Right lobe of liver (tissue), 6 donors: ENCODE measurements at places on chromosomes 11 and 22. TPM values are rescaled to one million over a fixed set of nuclear protein-coding genes. Genes with fewer than 3 reads are reported as not detected.
A peak's percentile ranks its signal among the peaks of the same experiment; 100 is the strongest.

DNA sequence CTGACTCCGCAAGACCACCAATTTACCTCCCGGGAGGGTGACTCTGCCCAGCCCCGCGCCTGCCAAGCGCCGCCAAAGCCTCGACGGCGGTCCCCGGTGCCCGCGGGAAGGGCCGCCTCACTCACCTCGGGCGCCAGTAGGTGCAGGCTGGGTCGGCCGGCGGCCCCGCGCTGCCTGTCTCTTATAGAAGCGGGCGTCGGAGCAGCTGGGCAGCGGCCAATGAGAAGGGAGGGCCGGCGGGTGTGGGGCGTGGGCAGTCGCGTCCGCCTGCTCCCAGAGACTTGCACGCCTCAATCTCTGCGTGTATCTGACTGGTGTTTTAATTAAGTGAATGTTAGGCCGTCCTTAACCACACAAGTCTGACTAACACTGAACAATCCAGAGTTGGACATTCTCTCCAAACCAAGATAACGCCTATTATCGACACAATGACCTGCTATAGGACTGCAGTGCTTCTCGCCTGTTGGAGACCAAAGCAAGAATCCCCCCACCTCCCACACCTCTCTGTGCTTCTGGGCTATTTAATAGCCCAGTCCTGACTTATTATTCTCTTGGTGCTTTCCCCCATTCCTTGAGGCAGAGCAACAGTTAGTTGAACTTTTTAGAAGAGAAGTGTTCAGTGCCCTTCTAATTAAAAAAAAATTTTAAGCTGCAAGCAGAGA lies at the start of gene TPH1:
TPH1 (minus strand) TSS at position 154 of the 662 bp plus-strand sequence. CDS start 5,507 bp downstream, outside the sequence.
- H3K4me1 ChIP-seq: no peaks in the 10 kb centered on the region
- H3K36me3 ChIP-seq: no peaks in the 10 kb centered on the region
- H3K4me3 ChIP-seq: no peak within 1 kb of the TSS
- H3K27me3 ChIP-seq: no peaks in the 10 kb centered on the region
- DNase-seq: peak; percentile 26

DNA sequence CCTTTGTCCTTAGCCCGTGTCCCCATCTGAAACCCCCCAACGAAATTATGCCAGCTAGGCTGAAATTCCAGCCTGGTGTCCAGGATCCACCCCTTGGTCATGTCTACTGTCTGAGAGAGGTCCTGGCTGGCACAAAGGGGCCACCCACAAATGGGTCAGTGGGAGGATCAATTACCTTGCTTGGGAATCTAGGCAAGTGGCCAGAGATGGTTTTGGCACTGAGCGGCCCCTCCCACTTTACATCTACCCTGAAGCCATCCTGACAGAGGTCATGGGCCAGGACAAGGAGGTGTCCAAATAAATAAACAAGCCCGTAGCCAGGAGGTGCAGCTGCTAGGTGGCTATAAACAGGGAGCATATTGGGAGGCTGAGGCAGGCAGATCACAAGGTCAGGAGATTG lies 311.5 kb downstream of the MN1 start:
- no peak overlapping the region for H3K4me3 ChIP-seq
- H3K36me3 ChIP-seq: no peaks in the 10 kb centered on the region
- DNase-seq: peak; percentile 93
- peak overlapping the region; percentile 93 for H3K27ac ChIP-seq

DNA sequence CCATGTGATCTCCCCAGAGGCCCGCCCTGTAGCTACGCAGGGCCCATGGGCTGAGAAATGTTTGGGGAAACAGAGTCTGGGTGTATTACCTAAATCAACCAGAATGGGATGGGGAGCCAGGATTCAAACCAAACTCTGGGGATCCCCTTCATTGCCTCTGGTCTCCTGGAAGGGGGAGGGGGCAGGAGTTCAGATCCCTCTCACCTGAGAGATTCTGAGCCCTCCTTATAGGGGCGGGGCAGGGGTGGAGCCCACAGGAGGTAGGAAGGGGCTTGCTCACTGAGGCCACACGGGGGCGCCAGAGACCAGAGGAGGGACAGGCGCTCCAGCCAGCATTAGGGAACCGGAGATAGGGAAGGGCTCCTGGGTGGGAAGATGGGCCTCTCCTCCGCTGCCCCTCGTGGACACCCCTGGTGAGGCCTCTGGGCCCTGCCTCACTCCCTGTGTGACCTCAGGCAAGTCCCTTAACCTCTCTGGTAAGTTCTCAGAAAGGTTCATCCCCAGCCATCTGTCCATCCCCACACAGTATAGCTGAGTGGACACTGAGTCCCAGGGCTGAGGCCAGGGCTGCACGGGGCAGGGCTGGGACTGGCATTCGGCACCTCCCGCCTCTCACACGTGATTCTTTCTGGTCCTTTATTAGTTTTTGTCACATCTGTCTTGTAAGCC lies 2.7 kb upstream of the CDC42BPG start:
- H3K27me3 ChIP-seq: no peaks in the 10 kb centered on the region
- peaks cover 20% of the 10 kb centered on the region for H3K4me1 ChIP-seq
- H3K4me3 ChIP-seq: no peak overlapping the region
- H3K36me3 ChIP-seq: no peaks in the 10 kb centered on the region
- no peak overlapping the region for H3K27ac ChIP-seq

- no peaks in the 10 kb centered on the region for H3K36me3 ChIP-seq
- no peak for DNase-seq
- H3K4me3 ChIP-seq: no peak overlapping the region
- H3K27ac ChIP-seq: no peak overlapping the region
These were observed 45.8 kb upstream of the MMP7 start for GRCh38 chr11:102576350-102576749.

DNA sequence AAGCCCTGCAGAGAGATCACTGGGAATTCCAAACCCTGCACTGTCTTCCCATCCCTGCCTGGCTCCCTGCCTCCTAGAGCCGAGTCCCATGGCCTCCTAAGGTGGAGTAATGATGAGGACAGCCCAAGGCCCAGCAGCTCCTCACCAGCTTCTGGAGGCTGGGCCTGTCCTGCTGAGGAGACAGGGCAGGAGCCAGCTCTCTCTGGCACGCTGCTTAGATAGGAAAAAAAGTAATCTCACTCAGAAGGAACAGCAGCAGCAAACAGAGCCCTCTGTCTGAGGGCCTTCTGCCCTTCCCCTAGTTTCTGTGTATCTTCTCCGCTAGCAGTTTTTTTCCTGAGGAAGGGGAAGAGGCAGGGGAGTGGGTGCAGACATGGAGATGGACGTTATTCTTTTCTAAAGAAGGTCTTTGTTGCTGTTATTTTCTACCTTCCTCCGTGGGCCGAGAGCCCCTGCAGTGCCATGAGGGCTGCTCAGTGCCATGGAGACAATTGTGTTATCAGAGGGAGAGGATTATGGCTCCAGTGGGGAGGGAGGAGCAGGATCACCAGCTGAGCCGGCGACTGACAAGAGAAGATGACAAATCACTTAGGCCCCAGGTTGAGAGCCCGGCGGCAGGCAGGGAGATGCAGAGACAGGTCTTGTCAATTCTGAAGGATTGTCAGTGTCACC lies 315.3 kb downstream of the BUD13 start:
- DNase-seq: no peak
- H3K27me3 ChIP-seq: no peaks in the 10 kb centered on the region
- no peaks in the 10 kb centered on the region for H3K36me3 ChIP-seq
- no peak overlapping the region for H3K4me3 ChIP-seq
- no peak overlapping the region for H3K27ac ChIP-seq

DNA sequence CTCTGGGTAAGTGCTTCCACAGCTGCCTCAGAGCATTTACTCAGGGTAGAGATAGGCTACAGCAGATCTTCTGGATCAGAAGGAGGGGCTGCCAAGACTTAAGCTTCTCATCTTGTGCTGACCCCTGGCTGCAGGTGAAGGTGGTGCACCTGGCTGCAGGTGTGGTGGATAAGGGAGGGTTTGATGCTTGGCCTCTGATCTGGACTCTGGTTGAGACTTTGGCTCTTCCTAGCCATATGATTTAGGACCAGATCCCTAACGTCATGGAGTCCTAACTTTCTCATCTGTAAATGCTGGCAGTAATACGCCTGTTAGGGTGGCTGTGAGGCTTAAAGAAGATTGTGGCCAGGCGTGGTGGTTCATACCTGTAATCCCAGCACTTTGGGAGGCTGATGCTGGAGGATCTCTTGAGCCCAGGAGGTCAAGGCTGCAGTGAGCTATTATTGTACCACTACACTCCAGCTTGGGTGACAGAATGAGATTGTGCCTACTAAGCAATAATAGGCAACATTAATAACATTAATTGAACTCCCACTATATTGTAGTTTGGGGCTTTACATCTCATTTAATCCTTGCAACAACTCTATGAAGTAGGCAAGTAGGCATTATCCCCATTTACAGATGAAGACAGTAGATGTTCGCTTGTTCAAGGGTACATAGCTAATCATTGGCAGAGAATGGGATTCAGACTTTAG lies 10.7 kb downstream of the DTX4 start:
- no peak overlapping the region for H3K4me3 ChIP-seq
- no peaks in the 10 kb centered on the region for H3K27me3 ChIP-seq
- no peak for DNase-seq
- H3K27ac ChIP-seq: no peak overlapping the region

DNA sequence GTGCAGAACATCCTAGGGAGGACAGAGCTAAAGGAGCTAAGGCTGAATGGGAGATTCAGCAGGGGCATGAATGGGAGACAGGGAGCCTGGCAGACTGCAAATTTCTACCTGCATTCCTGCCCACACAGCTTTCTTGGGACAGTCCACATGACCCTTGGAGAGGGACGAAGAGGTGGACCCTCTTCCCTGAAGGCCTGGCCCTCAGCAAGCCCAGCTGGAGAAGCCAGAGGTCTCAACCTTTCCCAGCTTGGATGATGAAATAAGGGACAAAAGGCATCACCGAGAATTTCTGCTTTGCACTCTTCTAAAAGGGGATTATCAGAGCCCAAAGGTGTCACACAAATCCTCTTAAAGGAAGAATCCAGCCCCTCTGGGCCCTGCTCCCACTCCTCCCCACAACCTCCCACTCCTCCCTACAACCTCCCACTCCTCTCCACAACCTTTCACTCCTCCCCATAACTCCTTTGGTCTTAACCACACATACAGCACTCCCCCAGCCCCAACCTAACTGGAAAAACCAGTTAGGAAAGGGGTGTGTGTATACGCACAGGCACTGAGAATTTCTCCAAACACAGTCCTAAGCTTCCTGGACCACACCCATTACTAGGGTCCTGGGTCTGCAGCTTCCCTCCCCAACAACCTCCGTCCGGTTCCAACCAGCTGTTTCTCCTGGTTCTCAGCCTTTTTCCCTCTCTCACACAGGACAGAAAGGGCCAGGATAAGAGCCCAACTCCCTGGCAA lies 38.4 kb downstream of the RPL27A start:
- no peaks in the 10 kb centered on the region for H3K27me3 ChIP-seq
- H3K4me3 ChIP-seq: no peak overlapping the region
- no peak overlapping the region for H3K27ac ChIP-seq
- H3K36me3 ChIP-seq: no peaks in the 10 kb centered on the region
- no peaks in the 10 kb centered on the region for H3K4me1 ChIP-seq

GRCh38 chr11:971092-971690 lies 45.5 kb downstream of the AP2A2 start:
- H3K4me1 ChIP-seq: no peaks in the 10 kb centered on the region
- H3K36me3 ChIP-seq: peaks cover 15% of the 10 kb centered on the region
- H3K4me3 ChIP-seq: no peak overlapping the region
- H3K27ac ChIP-seq: no peak overlapping the region

GRCh38 chr11:68992743-68993255 lies 12.0 kb upstream of the MRGPRD start:
- H3K27me3 ChIP-seq: no peaks in the 10 kb centered on the region
- no peak overlapping the region for H3K4me3 ChIP-seq
- DNase-seq: peak; percentile 35

DNA sequence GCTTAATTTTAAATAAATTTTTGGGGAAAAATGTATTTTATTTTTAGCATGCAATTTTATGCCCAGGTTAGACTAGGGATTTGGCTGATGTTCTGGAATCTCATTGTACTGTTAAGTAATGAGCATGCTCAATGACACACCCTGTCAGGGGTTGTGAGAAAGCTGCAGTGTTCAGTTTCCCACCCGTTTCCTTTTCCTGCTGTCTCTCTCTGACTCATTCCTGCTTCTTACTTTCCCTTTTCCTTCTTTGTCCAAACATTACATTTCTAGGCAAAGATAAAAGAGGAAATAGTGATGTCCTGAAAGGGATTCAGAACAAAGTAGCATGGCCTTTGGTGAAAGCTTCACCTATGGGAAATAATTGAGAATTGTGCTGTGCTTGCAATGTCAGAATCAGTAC lies 22.7 kb downstream of the OOSP3 start:
- no peak overlapping the region for H3K4me3 ChIP-seq
- DNase-seq: no peak
- no peaks in the 10 kb centered on the region for H3K36me3 ChIP-seq
- H3K27me3 ChIP-seq: no peaks in the 10 kb centered on the region

DNA sequence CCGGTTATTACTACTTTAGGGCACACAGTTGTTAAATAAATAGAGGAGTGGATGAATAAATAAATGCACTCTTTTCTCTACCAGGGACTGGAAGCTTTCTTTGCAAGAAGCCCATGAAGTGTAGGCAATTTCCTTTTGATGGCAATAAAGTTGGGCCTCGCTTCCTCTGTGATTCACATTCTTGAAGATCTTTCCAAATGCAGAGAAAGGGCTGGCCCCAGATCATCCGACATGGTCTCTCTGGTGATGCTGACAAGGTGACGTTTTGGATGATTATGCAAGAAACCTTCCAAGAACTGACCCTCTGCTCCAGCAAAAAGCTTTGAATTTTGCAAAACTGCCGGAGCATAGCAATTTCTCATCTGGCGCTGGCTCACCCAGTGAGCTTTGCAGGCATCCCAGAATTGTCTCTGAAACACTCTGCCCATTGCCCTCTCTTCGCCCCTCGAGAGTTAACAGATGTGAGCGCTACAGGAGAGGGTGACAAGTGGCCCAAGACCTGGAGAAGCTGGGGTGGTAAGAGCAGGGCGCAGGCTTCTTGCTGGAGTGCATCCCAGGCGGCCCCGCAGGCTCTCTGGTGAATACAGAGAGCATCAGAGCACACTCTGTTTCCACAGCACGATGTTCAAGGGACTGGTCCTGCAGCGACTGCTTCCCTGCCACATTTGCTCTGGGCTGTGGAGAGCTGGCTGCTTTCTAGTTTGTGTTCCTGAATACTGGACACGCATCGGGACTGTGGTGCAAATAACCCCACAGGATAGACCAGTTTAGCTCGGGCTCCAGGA lies 11.5 kb upstream of the IFT27 start:
- no peak for DNase-seq
- H3K4me3 ChIP-seq: no peak overlapping the region
- H3K36me3 ChIP-seq: no peaks in the 10 kb centered on the region
- H3K27me3 ChIP-seq: no peaks in the 10 kb centered on the region

DNA sequence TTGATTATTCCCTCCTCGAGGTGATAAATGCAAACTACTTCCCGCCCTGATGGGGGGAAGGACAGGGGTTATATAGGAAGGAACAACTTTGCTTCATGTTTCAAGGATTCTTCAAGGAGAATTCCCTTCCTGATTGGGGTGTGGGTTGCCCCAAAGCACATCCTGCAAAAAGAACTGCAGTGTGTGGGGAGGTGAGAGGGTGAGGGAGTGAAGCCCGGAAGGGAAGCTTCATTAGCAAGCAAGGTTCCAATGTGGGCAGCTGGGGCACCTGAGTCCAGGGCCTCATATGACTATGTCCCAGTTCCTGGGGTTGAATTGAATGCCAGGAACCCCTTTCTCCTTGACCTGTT lies 326.0 kb downstream of the MN1 start:
- no peak for DNase-seq
- peaks cover 10% of the 10 kb centered on the region for H3K4me1 ChIP-seq
- H3K4me3 ChIP-seq: no peak overlapping the region

Gene LRRC74B
- total RNA-seq: not detected

Gene CACNA1I
- total RNA-seq: not detected

Gene LARGE2
- 0.43 TPM for total RNA-seq

Gene OR56A1
- not detected for total RNA-seq

Gene HTR3B
- not detected for total RNA-seq

Gene MMP11
- total RNA-seq: 0.86 TPM
